ENCODE measurements at places on chromosomes 2 and 18.

DNA sequence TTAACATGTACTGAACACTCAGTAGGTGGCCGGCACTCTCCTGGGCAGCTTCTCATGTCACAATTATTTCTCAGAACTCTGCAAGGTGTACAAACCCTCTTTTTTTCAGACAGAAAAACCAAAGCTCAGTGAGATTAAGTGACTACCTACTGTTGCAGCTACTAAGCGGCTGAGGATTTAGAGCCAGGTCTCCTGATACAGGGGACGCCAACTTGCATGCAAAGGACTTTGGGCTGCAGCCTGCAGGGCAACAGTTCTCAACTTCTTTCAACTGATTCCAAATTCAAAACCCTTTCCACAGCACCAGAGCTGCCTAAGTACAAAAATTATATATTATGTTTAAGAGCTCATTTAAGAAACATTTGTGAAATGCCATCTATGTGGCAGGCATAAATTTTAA, 177.6 kb downstream of the SUCLG1 start:
- no peak for DNase-seq

GRCh38 chr2:85794038-85794441, 40.2 kb downstream of the ATOH8 start:
- peak; percentile 61 for DNase-seq

DNA sequence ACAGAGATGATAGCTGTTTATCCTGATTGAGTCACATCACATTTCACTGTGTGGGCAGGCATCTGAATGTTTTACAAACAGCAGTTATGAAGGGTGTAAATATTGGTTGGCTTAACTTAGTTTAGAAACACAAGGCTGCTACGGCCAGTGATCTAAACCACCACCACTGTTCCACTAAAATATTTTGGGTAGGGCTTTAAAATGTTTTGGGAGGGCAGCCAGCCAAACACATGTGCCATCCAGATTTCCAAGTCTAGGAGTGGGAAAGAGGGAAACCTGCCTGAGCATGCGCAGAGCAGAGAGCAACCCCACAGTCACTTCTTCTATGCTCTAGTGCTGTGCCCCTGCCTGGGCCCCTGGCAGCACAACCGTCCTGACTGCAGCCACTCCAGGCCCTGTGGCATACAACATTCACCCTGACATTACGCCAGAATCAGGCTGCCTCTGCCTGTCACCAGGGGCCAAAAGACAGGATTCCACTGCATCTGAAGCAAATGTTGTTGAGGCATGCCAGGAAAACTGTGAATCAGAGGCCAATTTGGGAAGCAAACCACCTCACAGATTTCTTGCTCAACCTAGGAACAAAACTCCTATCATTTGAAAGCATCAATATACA, 74.8 kb upstream of the COL5A2 start:
- no peak for DNase-seq

DNA sequence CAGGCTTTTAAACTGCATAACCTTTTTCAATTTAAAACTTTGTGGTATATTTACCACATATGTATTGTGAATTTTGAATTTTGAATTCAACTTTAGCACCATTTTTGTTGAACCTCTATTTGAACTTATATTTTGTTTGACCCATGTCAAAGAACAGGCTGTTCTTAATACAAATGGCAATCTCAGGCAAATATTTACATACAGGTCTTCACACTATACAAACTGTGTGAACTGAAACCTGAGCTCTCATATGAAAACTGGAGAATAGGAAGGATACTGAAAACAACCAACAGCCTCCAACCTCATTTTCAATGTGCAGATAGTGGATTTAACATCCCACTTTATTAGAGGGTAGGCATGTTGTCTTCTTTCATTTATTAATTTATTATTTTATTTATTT, 491.8 kb downstream of the KCNJ3 start:
- DNase-seq = no peak
